A172 (cell line): ENCODE measurements at places on chromosomes 6 and 20.

DNA sequence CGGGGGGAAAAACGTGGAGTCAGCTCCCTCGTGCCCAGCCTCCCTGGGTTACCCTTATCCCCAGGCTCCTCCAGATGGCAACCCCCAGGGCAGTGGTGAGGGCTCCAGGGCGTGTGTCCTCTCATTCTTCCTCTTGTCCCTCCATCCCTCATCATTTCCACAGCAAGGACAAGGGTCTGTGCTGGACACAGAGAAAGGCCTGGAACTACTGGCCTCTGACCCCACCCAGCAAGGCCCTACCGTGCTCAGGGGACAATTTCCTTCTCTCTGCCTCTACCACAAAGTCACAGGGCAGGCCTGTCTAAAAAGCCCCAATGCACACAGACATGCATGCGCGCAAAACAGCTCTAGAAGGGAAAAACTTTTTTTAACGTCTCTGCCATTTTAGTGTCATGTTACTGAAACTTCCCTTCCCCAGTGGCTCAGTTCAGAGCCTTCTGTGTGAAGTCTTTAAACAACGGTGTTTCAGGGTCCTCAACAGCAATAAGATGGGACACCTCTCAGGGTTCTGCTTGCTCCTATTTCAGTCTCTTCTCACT lies 1.1 kb upstream of the SLC35B2 start:
- DNase-seq, result no peak

GRCh38 chr6:1698527-1698926 lies 88.8 kb downstream of the FOXC1 start:
- DNase-seq, result no peak

GRCh38 chr20:4169360-4170190 lies 154.2 kb upstream of the RNF24 start:
- DNase-seq, result no peak

GRCh38 chr20:55415567-55416142 lies 589.7 kb downstream of the CBLN4 start:
- no peak for DNase-seq

DNA sequence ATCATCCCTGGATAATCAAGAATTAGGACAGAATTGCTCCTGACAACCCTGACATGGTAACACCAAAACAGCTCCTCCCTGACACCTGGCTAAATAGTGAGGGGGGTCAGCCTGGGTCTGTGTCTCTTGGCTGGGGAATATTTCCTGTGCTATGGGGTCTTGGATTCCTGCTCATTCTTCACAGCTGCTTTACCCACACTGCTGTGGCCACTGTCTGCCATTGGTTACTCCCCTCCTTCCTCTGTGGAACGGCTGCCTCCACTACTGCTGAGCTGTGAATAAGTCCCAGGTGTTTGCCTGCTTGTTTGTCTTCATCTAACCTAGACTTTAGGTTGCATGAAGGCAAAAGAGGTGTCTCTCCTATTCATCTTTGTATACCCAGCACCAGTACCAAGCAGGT lies 33.9 kb upstream of the TXLNB start:
- no peak for DNase-seq

DNA sequence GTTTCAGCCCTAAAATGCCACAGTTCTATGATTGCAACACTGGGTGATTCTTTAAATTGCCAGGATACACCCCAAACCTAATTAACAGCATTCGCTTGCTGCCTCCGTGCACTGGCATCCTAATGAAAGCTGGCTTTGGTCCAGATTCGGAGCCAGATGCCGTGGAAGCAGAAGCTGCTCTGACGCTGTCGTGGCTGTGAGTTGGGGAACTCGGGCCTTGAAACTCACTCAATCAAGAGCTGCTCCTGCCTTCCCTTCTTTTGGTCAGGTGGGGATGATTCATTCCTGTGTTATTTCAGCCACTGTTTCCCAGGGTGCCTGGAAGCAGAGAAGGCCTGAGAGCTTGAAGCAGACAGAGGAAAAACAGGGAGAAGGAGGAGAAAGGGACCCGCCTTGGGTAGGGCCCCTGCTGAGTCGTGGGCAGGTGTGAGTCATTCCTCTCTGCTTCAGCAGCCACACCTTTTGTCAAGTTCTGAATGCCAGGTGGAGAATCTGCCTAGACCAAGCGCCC lies 36.2 kb upstream of the DSP start:
- DNase-seq, result peak; percentile 96

- no peak for DNase-seq
These were observed 37.9 kb downstream of the SCML4 start for GRCh38 chr6:107786179-107786578.

- peak; percentile 45 for DNase-seq
These were observed 878 bp upstream of the PNRC1 start for GRCh38 chr6:89079511-89080234.

GRCh38 chr20:51131811-51132210 lies 108.9 kb upstream of the KCNG1 start:
- no peak for DNase-seq

DNA sequence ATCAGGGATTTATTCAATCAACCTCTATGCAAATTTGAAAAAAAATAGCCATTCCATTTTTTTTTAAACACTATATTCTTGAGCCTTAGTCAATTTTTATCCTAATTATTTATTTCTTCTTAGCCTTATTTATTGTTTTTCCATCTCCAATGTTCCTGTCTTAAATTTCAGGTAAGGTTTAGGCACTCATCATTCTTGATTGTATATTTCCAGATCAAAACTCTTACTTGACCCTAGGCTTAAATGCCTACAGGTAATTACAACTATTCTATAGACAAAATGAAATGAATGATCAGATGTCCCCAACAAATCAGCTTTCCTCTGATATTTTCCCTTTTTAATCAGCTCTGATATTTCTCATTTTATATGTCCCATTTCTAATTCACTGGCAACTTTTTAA lies 402.6 kb upstream of the EPHA7 start:
- DNase-seq, result no peak

DNA sequence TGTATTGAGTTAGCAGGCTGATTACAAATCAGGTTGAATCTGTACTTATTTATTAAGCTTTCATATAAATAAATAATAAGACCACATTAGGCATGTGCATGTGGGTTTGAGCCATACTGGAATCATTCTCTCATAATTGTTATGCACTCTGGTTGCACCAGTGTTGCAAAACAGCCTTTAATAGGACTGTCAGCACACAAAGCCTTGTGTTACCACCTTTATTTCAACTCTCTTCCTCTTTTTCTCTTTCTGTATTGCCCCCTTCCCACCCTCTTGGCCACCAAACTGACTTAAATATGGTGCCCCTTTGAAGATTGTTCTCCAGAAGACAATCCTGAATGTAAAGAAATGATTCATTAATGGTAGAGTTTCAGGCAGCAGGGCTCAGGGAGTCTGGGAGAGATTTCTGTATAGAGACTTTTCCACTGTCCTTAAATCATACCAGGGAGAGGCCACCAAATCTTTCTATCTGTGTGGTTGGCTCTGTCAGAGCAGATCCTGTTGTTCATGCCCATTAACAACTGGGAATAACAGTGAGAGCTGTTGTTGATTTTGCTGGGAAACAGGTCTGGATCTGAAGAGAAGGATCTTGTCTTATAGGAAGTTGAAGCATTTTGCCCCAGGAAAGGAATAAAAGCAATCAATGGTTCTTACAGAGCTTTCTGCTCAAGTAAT lies 131.6 kb upstream of the SOX4 start:
- no peak for DNase-seq

GRCh38 chr6:82525775-82526495 lies 162.3 kb downstream of the TPBG start:
- no peak for DNase-seq

- no peak for DNase-seq
These were observed 10.3 kb upstream of the MYB start for GRCh38 chr6:135170849-135171248.

DNA sequence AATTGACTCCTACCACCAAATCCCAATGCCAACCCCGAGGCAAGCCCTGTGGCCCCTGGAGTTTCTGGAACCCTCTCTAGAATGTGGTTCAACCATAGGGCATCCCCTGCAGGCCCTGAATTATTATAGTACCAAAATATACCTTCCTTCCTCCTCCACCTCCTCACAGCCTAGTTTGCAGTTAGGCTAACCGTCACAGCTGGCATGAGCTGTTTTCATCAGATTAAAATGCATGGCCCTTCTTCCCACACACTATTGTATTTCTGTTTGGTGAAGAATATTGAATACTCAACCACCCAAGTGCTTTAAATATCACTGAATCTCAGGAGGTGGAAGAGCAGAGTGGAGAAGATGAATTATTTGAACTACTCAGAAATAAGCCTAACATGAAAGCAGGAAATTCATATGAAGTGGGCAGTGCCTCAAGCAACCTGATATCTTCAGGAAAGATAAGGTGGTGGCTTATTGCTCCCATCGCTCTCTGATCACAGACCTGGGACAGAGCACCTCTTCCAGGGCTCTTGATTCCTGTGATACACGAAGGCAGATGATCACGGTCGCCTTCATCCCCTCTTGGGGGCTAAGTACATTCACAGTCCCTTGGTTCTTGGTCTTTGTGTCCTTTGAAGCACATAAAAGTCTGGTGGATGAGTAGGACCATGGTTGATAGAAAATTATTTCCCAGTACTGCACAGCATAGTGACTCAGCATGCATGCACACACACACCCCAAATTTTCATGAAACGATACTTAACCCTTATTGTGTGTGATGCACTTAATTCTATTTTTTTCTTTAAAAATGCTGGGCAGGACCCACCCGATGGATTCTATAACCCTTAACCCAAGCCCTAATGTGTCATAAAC lies 90.9 kb downstream of the PSMG4 start:
- no peak for DNase-seq

GRCh38 chr20:63540417-63541186 lies 3.4 kb upstream of the PTK6 start:
- DNase-seq, result no peak

GRCh38 chr6:98929498-98930060 lies 18.2 kb downstream of the FBXL4 start:
- DNase-seq, result no peak
